ENCODE measurements at places on chromosomes 5 and 9.

- no peak for DNase-seq
These were observed 18.4 kb downstream of the PLEKHG4B start for GRCh38 chr5:110270-110888.

DNA sequence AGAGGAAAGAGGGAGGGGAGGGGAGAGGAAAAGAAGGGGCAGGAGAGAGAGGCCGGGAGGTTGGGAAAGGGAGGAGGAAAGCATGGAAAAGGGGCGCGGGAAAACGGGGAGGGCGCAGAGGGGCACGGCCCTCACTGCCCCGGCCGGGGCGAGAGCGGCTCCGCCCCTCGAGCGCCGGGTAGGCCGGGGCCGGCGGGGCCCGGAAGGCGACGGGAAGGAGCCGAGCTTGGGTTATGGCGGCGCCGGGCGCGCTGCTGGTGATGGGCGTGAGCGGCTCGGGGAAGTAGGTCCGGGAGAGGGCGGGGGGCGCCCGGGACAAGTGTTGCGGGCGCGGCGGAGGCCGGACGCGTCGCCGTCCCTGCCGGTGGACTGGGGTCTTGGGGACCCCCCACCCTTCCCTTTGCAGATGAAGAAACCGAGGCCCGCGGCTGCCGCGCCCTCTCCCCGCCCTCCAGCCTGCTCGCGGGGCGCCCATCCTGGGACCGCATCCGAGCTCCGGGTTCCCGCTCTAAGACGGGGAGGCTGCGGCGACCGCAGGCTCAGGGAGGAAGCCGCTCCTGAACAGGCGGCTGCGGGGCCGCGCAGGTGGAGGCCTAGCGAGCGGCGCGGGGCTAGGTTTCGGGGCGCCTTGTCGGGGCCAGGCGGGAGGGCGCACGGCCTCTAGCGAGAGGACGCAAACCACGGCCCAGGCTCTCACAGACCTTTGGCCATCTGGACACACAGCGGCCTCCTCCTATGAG, at the start of gene IDNK:
TSS of gene IDNK (plus strand) at position 205 of the 740 bp plus-strand sequence. CDS start at position 234, 29 bp downstream.
- DNase-seq, result peak; percentile 30

- DNase-seq, result peak; percentile 61
These were observed 35.6 kb downstream of the DAB2IP start for GRCh38 chr9:121686930-121687541.

- DNase-seq, result no peak
These were observed 1399.2 kb upstream of the CDH6 start for GRCh38 chr5:29794141-29794787.

DNA sequence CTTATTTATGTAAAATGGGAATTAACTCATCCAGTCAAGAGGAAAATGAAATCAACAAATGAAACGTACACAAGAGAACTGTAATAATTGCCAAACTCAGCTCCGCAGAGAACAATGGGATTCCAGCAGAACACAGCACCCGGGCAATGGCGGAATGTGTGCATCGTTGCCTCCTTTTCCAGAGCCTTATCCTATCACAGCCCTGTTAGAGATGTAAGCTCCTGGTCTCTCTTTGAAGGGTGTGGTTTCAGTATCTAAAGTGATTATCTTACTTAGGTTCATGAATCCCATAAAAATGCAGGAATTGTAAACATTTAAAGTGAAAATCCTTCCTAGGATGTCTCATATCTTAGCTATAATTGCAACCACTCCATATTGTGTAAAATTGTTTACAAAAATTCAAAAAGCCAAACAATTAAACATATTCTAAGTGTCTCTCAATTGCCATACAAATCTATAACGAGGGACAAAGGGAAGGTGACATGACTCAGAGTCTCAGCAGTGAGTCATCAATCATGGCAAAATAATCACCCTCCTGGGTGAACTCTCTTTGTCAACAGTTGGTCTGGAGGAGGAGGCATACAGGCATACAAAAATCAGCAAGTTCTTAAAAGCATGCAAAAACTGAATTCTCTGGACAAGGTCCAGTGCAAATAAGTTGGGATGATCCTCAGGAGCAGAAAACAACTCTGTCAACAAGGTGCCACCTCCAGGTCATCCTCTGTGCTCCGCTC, 22.6 kb downstream of the SEMA5A start:
- DNase-seq, result no peak

DNA sequence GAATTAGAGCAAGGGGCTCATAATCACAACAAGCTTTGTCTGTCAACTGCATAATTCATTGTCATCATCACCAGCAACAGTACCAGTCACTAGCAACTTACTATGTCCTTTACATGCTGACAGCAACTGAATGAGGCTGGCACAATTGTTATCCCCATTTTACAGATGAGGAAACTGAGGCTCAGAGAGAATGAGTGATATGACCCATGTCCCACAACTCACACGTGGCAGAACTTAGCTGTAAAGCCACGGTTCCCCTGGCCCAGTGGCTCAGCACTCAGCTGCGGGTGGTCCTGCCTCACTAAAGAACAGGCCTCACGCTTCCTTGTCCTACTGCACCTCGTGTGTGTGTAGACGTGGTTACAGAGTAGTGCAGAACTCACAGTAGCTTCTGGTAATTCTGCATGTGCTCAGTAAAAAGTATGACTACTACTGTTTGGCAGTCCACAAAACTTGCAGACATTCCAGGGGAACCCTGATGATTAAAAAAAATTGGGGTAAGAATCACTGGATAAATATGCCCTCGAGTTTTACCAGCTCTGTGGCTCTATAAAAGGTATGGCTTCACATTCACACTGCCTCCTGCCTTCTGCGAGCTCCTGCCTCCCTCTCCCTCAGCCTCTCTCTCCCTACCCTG, 30.2 kb downstream of the AFAP1L1 start:
- DNase-seq, result no peak

- no peak for DNase-seq
These were observed 124.3 kb upstream of the SLC24A2 start for GRCh38 chr9:19913151-19913550.

- no peak for DNase-seq
These were observed 26.6 kb upstream of the ABLIM3 start for GRCh38 chr5:149114403-149115312.

GRCh38 chr5:89722538-89722937, 687.0 kb downstream of the CETN3 start:
- no peak for DNase-seq

DNA sequence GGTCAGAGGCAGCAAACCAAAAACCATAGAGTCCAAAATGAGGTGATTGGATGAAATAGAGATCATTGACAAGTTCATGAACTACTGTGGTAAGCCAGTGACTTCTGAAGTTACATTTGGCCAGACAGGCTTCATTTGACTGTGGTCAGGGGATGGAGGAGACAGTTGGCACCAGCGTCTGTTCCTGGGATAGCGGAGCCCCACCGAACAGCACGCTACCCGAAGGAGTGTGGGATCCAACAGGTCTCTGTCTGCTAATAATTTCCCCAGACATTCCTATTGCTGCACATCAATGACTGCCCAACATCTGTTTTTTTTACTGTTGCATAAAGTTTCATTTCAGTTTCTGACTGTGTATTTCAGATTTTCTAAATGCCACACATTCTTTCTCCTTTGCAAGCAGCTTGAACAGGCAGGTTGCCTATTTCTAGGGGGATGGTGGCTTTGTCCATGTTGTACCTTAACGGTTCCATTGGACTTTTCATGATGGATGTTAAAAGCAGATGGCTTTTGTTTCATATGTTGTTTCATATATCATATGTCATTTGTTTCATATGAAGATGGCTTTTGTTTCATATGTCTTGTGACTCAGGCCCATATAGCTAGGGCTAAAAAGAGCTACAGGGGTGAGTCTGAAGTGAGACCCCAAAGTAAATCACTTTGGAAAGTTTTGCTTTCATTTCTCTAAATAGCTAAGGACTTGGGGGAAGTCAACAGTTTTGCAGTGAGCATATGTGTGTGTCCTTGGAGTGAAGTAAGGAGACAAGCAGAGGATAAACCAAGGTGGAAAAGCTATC, 180.8 kb downstream of the GOLPH3 start:
- no peak for DNase-seq

DNA sequence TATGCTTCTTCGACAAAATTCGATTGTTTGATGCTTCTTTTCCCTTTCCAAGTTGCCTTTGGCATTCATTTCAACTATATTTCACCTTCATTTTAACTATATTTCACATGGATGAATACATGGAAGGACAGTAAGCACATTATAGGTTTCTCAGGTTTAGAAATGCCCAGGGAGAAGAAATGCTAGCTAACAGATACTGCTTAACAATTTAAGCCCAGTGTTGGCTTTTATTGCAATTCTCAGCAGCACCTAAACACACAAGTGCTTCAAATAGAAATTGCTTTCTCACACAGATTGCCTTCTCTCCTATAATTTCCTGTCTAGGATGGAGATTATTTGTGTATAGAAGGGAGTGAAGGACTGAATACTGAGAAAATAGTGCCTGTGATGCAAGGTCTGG, 30.2 kb upstream of the SMC5 start:
- DNase-seq, result no peak

GRCh38 chr5:163163858-163164257, 273.5 kb upstream of the CCNG1 start:
- no peak for DNase-seq

DNA sequence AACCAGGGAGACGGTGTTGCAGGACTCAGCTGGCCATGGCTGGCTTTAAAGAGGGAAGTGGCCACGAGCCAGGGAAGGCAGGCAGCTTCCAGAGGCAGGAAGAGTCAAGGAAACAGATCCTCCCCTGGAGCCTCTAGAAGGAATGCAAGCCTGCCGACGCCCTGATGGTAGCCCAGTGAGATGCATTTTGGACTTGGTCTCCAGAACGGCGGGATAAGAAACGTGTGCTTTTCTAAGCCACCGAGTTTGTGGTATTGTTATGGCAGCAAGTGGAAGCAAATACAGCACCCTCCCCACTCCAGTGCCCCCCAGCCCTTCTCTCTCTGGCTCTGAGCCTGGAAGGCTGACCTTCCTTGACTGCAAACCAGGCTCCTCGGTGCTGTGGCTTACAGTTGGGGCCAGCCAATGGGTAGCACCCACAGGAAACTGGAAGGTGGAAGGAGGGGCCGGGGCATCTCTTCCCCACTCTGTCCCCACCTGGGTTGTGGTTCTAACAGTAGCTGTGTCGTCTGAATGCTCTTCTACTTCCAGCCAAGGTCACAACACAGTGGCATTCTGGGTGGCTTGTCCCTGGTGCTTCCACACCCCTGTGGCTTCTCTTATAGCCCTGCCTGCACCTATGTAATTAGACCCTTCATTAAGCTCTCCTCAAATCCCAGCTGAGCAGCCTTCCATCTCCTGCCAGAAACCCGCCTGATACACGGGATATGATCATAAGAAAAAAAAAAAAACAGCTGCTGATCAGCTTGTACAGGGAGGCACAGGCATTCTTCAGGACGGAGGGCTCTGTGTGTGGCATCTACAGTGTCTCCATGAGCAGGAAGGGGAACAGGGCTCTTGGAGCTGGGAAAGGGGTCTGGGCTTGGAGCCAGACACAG, 29.9 kb upstream of the UNC5A start:
- no peak for DNase-seq

- DNase-seq, result peak; percentile 97
These were observed at the start of gene HINT2 for GRCh38 chr9:35814841-35815543. Gene HINT2, minus strand, starts transcription at chr9:35815042. Its CDS starts 63 bp downstream, at chr9:35814979.

DNA sequence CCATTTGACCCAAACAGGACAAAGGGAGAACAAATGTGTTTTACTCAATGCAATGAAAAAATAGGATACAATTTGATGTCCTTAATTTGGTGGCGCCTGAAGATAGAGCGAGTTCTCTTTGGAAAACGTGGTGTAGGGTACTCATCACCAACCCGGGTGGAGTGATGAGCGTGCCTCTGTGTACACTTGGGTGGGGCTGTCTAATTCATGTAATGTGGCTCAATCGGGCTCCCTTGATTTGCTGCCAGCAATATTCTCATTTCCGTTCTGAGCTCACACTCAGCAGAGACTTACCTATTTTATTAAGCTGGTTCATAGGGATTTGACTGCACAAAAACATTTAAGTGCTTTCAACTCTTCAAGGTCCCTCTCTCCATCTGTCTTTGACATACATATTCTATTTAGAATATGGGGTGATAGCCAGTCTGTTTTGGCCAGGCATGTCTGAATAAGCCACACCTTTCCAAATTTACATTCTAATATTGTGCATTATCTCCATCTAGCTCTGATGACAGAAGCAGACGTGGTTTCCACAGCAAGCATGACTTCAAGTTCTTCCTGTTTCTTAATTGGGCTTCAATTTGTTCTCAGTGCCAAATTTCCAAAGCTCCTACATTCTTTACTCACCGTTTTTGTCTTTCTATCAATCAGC, 162.5 kb downstream of the IRX2 start:
- DNase-seq, result no peak

- DNase-seq, result no peak
These were observed 264.7 kb upstream of the NR4A3 start for GRCh38 chr9:99556998-99557397.

DNA sequence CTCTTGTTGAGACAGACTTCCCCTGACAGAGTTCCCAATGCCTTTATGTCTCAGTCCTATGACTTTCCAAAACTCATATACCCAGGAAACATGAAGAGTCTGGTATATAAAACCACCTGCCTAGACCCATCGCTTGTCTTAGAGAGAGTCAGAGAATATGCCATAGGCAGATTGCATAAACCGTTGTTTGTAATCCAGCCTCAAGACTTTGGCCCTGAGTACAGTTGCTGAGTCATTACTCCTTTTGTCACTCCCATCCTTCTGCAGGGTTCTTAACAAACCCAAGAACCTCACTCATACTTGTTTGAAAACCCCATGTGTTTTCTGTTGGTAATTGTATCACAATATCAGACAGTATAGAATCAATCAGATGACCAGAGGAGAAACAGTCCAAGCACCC, 616.3 kb downstream of the SLCO4C1 start:
- DNase-seq, result no peak

DNA sequence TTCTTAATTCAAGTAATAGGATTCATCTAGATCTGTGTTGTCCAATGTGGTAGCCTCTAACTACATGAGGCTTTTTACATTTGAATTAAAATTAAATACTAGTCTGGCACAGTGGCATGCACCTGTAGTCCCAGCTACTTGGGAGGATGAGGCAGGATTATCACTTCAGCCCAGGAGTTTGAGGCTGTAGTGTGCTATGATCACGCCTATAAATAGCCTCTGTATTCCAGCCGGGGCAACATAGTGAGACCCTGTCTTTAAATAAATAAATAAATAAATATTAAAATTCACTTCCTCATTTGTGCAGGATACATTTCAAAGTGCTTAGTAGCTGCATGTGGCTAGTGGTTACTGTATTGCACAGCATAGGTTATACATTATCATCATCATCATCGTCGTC, 91.8 kb downstream of the UBE2R2 start:
- no peak for DNase-seq

DNA sequence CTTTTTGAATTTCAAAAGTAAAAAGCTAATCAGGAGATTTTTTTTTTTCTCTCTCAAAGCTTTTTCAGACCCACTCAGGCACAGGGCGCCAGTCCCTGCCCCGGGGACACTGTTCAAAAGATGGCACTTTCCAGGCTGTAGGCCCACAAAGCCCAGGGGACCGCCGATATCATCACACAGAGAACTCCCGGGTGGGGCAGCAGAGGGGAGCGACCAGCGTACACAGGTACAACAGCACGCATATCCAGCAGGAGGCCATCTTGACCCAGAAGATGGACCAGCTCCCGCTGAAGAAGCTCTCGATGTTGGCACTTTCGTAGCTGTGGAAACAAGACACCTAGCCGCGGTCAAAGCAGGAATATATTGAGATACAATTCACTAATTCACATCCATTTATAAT, 108.3 kb downstream of the THBS4 start:
- no peak for DNase-seq

- no peak for DNase-seq
These were observed 55.2 kb downstream of the HSPA4 start for GRCh38 chr5:133106761-133107572.

Measured in activated CD4-positive, alpha-beta T cell treated with anti-CD3 and anti-CD28 coated beads for 24 hours (primary cell).